Mesenteric fat pad (tissue), 1 donor: ENCODE measurements at places on chromosomes 3 and 15. TPM values are rescaled to one million over a fixed set of nuclear protein-coding genes. Genes with fewer than 3 reads are reported as not detected.

Gene BRK1
- total RNA-seq: 111 TPM

Gene ZIC1
- total RNA-seq: not detected

Gene FBXL2
- 4.9 TPM for total RNA-seq

Gene CD276
- total RNA-seq: 89.5 TPM

Gene FGD5
- total RNA-seq: 38.6 TPM

Gene GOLGA8T
- not detected for total RNA-seq

Gene CYP8B1
- total RNA-seq: not detected

GRCh38 chr15:57443486-57443885 is 67.2 kb downstream of the CGNL1 start:
- DNase-seq: no peak

GRCh38 chr3:180420016-180420415 is 181.9 kb upstream of the TTC14 start:
- DNase-seq: no peak

DNA sequence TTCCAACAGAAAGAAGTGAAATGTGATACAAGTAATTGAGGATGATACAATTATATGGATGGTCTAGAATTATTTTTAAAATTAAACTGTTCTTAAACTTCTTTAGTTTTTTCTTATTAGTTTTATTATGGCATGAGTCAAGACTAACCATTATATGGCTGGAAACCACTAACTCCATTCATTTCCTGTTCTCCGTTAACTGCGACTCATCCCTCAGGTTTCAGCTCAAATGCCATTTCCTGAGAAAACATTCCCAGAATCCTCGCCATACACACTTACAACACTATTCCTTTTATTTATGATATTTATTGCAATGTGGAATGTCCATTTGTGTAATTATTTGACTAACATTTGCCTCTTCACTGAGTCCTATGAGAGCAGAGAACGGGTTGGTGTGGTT is 394.1 kb downstream of the SOX2 start:
- no peak for DNase-seq

- DNase-seq: no peak
These were observed 7.0 kb upstream of the CTSH start for GRCh38 chr15:78951841-78952238.

DNA sequence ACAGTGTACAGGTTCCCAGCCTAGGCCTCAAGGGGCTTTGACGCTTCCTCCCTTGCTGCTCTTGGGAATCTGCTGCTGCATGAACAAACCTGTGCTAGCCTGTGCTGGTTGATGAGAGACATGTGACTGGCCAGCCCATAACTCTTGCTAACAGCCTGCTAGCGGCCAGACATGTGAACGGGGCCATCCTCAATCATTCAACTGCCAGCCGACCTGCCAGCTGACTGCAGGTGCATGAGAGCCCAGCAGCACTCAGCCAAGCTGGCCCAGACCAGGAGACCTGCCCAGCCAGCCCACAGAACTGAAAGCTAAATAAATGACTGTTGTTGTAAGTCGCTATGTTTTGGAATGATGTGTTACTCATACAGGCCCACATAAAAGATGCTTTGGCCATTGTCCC is 82.4 kb upstream of the DLG1 start:
- peak; percentile 83 for DNase-seq
